ENCODE measurements at places on chromosomes 4 and X.

- no peak for DNase-seq
Observed at GRCh38 chrX:121987163-121987562, 939.8 kb downstream of the GLUD2 start.

DNA sequence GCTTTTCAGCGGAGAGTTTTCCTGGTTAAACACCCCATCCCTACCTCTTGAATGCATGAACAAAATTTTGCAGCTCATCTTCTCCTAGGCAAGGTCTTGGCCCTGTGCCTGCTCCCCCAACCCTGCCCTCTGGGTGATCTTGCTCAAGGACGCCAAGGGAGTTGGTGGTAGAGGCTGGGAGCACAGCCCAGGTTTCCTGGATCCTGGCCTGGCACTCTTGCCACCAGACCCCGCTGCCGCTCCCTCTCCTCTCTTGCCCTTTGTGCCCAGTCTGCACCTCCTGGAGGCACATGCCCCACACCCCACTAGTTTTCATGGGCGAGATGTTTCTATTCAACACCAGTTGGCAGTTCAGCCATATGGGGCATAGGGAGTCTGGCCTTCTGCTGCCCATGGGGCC is 37.3 kb downstream of the TSC22D3 start:
- no peak for DNase-seq

- no peak for DNase-seq
Observed at GRCh38 chr4:82084747-82085146, 289.0 kb downstream of the HNRNPD start.

GRCh38 chr4:38781854-38782261 is 932 bp downstream of the TLR10 start:
- DNase-seq: no peak

DNA sequence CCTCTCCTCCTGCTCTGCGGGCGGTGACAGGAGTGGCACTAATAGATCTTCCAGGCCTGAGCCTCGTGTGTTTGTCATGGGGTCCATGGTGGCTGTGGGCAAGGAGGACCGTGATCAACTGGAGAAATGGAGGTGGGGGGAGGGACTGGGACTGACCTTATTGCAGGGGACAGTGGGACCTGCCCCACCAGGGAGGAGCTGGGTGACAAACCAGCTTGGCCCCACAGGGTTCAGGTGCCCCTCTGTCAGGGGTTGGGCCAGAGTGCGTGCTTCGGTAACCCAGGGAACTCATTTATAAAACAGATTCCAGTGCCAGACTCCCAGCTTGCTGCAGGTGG is 366.5 kb downstream of the BCOR start:
- no peak for DNase-seq

DNA sequence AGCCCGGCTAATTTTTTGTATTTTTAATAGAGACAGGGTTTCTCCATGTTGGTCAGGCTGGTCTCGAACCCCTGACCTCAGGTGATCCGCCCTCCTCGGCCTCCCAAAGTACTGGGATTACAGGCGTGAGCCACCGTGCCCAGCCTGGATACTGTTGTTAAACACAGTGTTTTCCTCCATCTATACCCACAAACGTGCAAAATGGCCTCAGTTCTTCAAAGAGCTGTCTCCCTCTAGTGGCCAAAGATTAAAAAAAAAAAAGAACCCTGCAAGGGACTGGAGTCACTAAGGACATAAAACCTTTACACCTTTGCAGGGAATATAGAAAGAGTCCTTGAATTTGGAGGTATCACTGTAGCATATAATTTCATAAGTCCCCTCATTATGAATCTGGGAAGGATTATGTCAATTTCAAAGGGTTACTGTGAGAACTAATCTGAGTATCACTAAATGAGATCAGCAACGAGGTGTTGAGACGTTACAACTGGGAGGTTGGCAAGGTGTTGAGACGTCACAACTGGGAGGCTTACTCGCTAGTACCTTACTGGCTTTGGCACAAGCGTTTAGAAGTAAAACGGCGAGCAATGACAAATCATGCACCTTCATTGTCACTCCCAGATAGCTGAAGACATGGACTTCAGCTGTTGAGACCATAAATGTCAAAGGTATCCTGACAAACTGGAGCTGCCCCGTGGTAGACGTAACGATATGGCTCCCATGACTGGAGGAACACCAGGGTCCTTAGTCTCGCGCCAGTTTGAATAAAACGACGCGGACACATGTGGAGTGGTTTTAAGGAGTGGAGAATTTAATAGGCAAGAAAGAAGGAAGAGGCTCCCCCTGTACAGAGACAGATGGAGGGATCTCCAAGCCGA is 33.4 kb upstream of the ENPP6 start:
- DNase-seq: peak; percentile 5

- DNase-seq: no peak
Observed at GRCh38 chr4:176437756-176438155, 118.0 kb downstream of the SPCS3 start.

DNA sequence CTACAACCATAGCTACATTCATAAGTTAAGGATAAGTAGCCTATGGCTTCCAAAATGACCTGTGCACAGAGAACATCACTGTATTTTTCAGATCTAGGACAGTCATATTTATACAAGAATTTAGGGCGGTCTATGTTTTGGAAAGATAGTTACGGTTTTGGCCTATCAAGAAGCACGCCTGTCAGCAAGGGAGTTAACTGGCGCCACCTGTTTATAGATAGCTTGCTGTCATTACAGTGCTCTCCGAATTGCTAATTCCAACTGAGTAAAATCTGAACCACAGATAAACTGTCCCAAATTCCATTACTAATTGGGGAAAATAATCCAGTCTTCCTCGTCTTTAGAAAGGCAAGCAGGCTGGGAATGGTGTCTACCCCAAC is 646 bp downstream of the ABCB7 start:
- no peak for DNase-seq

- DNase-seq: no peak
Observed at GRCh38 chr4:142354794-142355420, 491.2 kb downstream of the INPP4B start.

DNA sequence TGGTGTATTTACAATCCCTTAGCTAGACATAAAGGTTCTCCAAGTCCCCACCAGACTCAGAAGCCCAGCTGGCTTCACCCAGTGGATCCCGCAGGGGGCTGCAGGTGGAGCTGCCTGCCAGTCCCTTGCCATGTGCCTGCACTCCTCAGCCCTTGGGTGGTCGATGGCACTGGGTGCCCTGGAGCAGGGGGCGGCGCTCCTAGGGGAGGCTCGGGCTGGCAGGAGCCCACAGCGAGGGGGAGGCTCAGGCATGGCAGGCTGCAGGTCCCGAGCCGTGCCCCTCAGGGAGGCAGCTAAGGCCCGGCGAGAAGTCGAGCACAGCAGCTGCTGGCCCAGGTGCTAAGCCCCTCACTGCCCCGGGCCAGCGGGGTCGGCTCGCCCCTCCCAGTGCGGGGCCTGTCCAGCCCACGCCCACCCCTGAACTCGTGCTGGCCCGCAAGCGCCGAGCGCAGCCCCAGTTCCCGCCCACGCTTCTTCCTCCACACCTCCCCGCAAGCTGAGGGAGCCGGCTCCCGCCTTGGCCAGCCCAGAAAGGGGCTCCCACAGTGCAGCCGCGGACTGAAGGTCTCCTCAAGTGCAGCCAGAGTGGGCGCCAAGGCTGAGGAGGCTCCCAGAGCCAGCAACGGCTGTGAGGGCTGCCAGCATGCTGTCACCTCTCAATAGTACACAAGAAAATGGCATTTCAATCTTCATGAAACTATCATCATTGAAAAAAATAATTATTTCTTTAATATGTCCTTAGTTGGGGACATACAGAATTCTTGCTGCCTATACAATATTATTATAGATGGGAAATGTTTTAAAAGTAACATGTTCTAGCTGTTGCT is 189.1 kb downstream of the SLC7A11 start:
- DNase-seq: no peak

GRCh38 chr4:5711479-5712184 is 631 bp downstream of the EVC start:
- DNase-seq: no peak

- DNase-seq: no peak
Observed at GRCh38 chrX:13473442-13474163, 95.8 kb upstream of the EGFL6 start.

GRCh38 chr4:153962311-153963039 is 173.6 kb upstream of the SFRP2 start:
- no peak for DNase-seq

GRCh38 chr4:167578906-167579305 is 344.6 kb upstream of the SPOCK3 start:
- DNase-seq: no peak

DNA sequence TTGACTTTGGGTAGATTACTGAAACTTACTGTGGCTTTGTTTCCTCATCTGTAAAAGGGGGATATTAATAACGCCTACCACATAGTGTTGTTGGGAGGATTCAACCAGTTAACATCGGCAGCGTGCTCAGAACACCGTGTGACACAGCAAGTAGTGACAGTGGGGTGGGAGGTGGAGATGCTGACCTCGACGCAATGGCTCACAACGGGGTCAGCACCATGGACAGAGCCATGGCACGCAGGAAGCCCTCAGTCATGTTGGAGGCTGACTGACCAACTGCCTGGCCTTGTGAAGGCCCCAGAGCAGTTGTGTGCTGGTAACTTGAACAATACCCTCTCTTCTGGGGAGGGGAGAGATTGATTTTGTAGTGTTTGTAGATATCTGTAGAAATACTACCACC is 93.2 kb downstream of the WFS1 start:
- DNase-seq: no peak

GRCh38 chr4:15130441-15130840 is 128.2 kb downstream of the CPEB2 start:
- no peak for DNase-seq

Data from HS-27A (cell line).